ENCODE measurements at places on chromosomes 12 and 14.
A peak's percentile ranks its signal among the peaks of the same experiment; 100 is the strongest.

GRCh38 chr12:96212456-96213375, 18.5 kb downstream of the ELK3 start:
- no peak for DNase-seq

GRCh38 chr12:48966177-48966895, 5.2 kb downstream of the WNT10B start:
- no peak for DNase-seq

GRCh38 chr14:24403294-24403998, 4.6 kb downstream of the NYNRIN start:
- DNase-seq, result no peak

DNA sequence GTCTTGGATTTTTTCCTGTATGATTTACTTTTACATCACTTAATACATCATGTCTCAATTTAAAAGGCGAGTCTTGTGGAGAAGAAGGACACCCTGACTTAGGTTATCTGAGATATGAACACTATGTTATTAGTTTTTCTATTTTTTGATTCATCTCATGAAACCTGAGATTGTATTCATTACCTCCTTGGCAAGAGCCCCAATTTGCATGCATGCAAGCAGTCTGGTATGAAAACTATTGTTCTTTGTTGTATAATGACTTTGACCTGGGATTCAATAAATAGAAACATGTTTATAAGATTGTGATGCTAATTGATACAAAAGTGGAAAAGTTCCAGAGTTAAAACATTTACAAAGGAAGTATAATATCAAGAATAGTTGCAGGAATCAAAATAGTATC, 576.1 kb downstream of the NOVA1 start:
- no peak for DNase-seq

GRCh38 chr14:24368562-24369252, 723 bp downstream of the NFATC4 start:
- peak; percentile 28 for DNase-seq

DNA sequence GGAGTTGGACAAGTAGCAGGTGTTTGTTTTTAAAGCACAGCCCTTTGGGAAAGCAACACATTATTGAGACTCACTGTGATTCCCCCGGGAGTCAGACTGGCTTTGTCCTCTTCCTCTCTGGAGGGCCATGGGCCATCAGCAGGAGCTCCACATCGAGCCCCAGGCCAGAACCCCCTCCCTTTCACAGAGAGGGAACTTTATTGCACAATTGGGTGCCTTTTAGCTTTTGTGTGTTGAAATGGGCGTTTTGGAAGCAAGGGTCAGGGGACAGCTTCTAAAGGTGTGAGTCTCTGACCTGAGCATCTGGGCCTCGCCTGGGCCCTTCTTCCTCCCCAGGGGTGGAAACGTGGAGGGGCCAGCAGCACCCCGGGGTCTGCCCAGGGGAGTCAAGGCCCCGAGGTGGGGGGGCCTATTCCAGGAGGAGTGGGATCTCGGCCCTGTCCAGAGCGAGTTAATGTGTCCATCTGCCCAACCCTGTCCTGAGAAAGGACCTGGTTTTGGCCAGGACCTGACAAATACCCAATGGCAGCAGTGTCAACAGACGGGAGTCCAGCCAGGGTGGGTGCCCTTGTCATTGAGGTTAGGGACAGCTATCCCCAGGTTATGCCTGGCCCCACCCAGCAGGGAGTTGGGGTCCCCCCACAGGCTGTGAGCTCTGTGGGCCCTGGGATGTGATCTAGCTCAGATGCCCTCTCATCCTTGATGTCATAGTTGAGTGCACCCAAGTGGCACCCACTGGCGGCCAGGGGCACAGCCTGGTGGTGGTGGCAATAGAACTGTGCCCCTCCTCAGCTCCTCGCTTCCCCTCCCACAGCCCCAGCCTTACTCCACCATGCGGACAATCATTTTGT, 37.1 kb downstream of the SLC8B1 start:
- DNase-seq, result no peak

- no peak for DNase-seq
Observed at GRCh38 chr14:69366761-69367160, 31.3 kb downstream of the ERH start.

GRCh38 chr14:39668449-39668848, 236.2 kb upstream of the FBXO33 start:
- no peak for DNase-seq

DNA sequence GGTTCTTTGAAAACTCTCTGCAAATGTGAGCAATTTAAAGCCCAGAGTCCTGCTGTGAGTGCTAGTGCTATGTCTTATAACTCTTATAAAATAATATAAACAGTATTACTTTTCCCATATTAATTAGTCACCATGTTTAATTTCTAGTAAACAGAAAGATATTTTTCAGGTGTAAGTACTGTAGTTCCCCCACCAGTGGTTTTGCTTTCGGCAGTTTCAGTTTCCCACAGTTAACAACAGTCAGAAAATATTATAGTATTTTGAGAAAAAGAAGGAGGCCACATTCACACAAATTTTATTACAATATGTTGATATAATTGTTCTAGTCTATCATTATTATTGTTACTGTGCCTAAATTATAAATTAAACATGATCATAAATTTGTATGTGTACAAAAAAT, 800.5 kb downstream of the LRFN5 start:
- DNase-seq, result no peak
